Activated T-cell treated with anti-CD3 and anti-CD28 coated beads, Interleukin-2, amount 50 U/mL, for 1 hour (primary cell): ENCODE measurements at places on chromosomes 16 and 17.

GRCh38 chr17:73419881-73420280 lies 108.1 kb upstream of the CDC42EP4 start:
- DNase-seq: no peak

DNA sequence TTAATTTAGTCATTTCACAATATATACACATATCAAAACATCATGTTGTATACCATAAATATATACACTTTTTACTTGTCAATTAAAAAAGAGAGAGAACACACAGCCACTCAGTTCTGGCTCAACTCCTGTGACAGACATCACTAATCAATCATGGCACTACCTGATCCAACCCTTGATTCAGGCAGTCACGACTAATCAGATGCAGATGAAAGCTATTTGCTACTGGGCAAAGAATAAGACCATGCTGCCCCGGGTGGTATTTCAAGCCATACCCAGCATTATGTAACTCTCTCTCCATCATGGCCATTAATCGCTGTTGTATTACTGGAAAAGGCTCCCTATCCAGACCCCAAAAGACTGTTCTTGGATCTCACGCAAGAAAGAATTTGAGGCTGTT lies 345.7 kb downstream of the HAPSTR1 start:
- DNase-seq: no peak

DNA sequence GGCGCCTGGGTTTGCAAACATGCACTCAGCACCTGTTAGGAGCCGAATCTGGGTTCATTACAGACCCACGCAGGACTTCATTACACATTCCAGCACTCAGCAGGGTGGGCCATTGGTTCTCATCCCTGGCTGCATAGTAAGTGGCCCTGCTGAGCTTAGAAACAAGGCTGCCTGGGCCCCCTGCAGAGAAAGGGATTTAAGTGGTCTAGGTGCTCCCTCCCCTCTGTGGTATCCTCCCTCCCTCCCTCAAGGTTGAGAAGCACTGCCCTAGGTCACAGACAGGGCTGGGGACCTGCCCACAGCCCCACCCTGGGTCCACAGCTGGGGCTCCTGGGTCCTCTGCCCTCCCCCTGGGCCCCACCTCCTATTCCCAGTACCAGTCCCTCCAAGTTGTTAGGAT lies 28.3 kb downstream of the WNT3 start:
- no peak for DNase-seq

GRCh38 chr17:79568661-79569060 lies 42.2 kb downstream of the RBFOX3 start:
- no peak for DNase-seq

GRCh38 chr17:48070195-48070594 lies 22.0 kb downstream of the NFE2L1 start:
- no peak for DNase-seq

- DNase-seq: peak; percentile 49
Measured at GRCh38 chr16:3188925-3189825, 1.2 kb downstream of the OR1F1 start.

DNA sequence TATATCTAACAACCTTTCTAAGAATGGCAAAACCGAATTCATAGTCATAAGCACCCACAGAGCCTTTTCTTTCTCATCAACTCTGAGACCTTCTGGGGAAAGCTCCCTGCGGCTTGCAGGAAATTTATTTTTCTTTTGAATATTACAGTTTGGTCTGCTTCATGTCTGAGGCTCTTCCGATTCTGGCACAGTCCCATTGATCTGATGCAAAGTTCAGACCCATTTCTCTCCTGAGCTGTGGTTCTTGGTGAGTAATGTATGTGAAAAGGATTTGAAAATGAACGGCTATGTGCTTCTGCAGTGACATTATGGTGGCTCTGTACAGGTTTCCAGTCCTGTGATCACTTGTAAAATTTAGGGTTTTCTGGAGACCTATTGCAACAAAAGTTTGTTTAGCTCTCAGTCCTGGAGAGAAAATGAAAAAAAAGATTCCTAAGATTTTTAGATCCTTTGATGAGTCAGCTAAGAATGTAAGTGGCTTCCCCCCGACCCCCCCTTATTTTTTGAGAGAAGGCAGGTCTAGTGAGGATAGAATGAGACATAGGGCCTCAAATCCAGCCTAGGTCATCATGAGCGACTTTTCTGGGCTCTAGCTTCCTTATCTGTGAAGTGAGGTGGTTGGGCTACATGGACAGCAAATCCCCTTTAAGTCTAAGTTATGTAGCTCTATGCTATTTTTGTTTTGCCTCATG lies 4.6 kb downstream of the GAN start:
- DNase-seq: no peak

- DNase-seq: no peak
Measured at GRCh38 chr17:42039794-42040763, 10.3 kb downstream of the C17orf113 start.

DNA sequence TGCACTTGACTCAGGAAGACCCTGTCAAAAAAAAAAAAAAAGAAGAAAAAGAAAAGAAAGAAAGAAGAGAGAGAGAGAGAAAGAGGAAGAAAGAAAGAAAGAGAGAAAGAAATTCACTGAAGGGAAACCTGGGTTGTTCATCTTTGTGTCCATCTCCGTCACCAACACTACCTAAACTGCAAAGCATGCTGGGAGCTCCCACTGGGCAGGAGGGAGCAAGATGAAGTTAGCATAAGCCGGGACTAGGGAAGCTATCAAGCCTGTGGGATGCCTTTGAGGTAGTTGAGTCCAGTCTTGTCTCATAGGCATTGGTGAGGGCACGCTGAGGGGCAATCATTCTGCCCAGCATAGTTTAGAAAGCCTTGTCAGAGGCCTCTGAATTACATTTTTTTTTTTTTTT lies 7.6 kb upstream of the CBFB start:
- DNase-seq: no peak

- DNase-seq: no peak
Measured at GRCh38 chr17:17061516-17061915, 19.3 kb downstream of the MPRIP start.

DNA sequence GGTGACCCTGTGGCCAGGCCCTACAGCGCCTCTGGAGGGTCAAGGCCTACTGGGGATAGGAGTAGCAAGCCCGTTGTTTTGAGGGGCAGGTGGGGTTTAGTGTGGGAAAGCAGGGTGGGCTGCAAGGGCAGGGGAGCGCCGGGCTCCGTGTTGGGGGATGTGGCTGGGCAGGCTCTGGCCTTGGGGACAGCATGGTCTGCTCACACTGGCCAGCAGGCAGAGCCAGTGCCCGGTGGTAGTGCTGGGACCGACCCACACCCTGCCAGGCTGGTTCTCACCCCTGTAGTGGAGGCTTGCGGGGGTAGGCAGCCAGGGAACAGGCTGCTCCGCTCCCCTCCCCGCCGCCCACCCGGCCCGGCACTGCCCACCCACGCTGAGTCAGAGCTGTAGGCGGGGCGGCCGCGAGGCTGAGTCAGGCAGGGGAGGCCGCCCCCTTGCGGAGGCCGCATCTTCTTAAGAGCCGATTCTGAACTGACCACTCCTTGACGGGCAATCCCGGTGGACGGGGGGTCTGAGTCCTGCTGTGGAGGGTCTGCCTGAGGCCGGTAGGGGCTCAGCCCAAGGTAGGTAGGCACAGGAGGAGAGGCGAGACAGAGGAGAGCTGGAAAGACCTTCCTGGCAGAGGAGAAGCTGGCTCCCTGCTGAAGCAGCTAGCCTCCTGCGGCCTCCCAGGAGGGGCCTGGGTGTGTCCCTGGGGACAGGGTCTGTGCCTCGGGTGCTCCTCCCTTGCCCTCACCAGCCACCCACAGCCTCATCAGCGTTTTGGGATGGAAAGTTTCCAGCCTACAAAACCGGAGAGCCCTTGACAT lies 62.4 kb downstream of the BAIAP2 start:
- peak; percentile 71 for DNase-seq

- DNase-seq: no peak
Measured at GRCh38 chr16:68756239-68756915, 19.3 kb downstream of the CDH1 start.

DNA sequence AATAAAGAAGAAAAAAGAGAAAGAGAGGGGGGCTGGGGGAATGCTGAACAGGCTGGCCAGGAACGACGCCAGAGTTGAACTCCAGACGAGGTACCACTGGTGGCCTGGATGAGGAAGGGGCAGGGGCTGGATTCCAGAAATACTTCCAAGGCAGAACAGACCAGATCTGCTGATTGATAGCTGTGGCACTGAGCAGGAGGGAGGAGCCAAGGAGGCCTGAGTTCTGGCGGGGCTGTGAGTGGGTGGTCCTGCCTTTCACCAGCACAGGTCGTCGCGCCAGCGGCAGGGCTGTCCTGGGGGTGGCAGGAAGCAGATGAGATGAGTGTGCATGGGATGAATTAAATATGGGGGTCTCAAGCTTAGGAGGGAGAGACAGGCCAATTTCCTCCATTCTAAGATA lies 5.5 kb downstream of the CCDC42 start:
- no peak for DNase-seq

- DNase-seq: no peak
Measured at GRCh38 chr17:57404073-57404472, 147.8 kb downstream of the MSI2 start.

GRCh38 chr16:23821875-23822688 lies 13.7 kb upstream of the PRKCB start:
- DNase-seq: no peak

DNA sequence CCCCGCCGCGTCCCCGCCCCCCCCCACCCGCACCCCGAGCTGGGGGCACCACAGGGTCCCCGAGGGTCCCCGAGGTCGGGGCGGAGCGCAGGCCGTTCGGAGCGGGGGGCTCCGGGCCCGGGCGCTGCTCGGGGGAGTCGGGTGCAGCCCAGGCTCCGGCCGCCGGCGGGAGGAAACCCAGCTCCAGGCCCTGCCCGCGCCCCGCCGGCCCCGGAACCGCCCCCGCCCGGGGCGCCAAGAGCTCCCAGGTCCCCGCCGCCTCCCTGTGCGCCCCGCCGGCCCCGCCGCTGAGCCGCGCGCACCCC lies 33.2 kb upstream of the RPH3AL start:
- no peak for DNase-seq

GRCh38 chr16:77858060-77858459 lies 69.7 kb downstream of the VAT1L start:
- no peak for DNase-seq

DNA sequence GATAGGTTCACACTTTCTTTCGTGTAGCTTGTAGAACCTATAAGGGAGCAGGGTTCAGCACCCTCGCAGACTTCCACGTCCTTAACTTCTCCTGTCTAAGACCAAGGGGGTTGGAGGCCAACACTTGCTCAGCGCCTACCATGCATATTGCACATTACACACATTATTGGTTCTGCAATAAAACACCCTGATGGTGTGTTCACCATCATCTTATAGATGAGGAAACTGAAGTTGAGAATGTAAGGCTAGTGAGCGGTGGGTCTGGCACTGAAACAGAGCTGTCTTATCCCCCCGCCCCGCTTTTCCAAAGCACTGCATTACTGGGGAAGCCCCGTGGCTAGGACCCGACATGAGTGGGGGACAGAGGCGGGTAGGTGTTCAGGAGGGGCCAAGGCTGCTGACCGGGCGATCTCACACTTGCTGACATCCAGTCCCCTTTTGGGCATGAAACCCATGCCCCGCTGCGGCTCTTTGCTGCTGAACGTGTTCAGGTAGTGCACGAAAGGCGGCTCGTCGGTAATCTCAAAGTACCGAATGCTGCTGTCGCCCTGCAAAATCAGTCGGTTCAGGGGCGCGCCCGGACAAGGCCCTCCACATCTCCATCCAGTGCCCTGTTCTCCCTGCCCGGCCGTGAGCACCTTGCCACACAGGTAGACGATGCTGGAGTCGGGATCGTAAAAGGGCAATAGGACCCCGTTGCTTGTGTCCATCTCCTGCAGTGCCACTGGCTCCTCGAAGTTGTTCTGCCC lies 6.2 kb downstream of the CORO6 start:
- no peak for DNase-seq

- peak; percentile 68 for DNase-seq
Measured at GRCh38 chr17:78315355-78316114, 44.3 kb downstream of the SOCS3 start.

DNA sequence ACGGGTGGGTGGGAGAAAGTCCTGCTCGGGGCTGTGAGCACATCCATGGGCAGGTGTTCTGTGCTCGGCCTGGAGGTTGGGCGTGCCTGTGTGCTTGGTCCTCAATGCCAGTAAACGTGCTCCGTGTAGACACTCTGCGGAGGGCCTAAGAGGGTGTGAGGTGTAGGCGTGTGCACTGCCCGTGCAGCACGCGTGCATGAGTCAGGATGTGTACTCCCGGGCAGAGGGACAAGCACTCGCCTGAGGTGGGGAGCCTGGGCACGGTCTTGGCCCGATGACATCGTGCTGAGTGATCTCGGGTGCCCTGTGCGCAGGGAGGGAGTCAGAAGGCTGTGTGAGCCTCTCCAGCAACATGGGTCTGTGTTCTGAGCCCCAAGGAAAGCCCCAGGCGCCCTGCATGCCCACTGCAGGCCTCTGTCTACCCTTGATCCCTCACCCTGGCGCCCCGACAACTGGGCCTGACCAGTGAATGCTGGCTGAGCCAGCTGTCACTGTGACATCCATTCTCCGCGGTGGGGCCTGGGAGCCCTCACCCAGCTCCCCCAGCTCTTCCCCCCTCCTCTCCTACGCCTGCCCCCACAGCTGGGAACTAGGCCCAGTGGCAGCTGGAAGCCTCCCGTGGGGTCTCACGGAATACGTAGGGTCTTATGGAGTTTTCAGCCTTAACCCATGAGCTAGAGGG lies 23.5 kb upstream of the NXPH3 start:
- no peak for DNase-seq

- DNase-seq: no peak
Measured at GRCh38 chr17:50206604-50207293, 5.3 kb upstream of the COL1A1 start.

- no peak for DNase-seq
Measured at GRCh38 chr16:87028481-87029320, 288.5 kb downstream of the C16orf95 start.

- DNase-seq: no peak
Measured at GRCh38 chr17:36524428-36524876, 10.2 kb downstream of the MYO19 start.

- no peak for DNase-seq
Measured at GRCh38 chr16:29256501-29256981, 150.0 kb downstream of the NPIPB11 start.

DNA sequence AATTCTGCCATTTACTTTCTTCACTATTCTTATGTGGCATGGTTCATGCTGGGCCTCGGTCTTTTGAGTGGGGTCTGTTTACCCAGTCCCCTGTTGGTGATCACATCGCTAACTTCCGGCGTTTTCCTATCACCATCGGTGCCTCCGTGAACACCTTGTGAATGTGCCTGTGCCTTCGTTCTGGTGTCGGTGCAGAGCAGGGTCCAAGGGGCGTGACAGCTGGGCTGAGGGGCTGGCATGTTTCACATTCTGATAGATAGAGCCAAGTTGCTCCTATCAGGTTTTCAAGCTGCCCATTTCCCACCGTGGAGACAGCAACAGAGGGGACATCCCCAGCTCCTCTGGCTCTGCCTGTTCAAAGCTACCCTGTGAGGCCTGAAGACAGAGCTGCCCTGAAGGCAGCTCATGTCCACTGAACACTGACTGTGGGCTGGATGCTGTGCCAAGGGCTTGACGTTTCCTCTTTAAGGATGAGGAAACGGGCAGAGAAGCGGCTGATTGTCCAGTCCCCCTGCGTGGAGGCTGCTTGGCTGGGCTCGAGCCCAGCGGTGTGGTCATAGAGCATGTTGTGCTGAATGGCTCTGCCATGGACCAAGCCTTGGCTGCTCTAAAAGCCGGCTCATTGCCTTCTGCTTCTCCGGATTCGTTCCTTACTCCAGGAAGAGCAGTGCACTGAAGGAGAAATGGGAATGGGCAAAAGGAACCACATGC lies 17.0 kb downstream of the DHODH start:
- no peak for DNase-seq
